SK-N-SH (cell line): ENCODE measurements at places on chromosomes 3 and 15.

DNA sequence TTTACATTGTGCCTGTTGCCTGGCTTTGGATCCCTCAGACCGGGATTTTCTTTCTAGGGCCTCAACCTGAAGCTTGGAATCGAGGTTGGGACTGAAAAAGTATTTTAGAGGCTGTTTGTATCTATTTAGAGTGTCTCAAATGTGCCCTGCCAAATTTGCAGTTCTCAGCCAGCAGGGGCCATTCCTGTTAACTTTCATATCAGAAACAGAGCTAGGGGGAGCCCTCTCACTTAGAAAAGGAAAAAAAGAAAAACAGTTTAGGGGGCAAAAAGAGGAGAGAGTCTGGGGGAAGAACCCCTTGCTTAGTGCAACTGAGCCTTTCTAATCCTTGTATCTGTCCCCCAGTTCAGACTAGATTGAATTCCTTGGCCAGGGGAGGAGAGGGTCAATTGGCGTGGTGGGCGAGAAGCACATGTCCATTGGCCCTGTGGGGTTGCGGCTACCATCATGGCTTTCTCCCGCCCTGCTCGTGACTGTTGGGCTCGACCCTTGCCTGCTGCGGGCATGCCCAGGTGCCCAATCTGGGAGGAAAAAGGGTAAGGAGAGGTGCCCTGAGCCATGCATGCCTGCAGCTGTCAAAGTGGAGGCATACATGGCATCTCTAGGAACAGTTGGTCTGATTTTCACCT, 101.6 kb downstream of the CFAP44 start:
- DNase-seq, result no peak

GRCh38 chr3:157238457-157238856, 78.5 kb upstream of the CCNL1 start:
- no peak for DNase-seq

DNA sequence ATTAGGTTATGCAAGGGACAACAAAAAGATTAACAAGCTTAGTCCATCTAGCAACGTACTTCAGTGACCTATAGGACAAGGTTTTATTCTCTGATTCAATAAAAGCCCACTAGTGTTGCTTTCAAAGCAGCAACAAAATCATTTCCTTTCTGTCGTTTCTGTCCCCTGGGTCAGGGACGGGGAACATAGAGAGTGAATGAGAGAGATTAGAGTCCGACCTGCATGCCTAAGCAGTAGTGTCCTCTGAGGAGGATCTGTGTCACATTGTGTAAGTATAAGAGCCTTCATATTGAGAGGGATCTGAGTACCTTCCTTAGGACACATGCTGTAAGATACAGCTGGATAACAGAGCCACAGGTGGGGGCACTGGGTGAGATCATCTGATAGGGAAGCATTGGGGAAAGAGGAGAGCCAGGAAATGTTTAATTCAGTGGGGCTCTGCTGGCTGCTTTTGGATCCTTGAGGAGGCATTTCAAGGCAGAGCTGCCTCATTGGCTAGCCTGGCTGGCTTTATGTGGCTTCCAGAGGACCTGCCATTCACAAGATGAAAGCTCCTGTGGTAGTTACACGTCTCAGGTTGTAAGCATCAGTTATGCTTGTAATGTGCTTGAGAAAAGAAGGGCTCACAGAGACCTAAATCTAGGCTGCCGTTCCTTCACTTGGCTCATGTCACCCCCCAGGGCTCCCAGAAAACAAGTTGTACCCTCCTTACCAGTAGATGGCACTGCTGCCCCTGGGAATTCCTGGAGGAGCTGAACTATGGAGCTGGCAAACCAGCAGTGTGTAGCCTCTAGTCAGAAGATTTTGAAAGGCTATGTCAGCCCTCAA, 2.7 kb downstream of the TMEM108 start:
- DNase-seq, result peak; percentile 78

DNA sequence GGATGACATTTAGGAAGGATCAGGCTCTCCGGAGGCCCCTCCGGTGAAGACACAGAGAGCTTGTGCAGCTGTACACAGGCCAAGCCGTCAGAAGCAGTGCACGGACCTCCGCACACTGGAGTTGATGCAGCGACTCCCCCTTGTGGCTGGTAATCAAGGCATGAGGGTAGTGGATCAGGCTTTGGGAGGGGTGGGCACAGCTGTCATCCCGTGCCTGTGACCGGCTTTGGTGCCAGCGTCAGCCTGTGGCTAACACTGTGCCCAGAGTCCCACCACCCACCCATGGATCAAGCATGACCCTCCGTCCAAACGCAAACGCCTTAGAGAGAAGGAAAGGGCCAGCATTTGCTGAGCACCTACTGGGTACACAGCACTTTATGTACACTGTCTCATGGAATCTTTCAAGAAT, 8.2 kb upstream of the GRIP2 start:
- DNase-seq, result peak; percentile 89

- DNase-seq, result no peak
These were observed 251.7 kb upstream of the TBL1XR1 start for GRCh38 chr3:177448987-177449359.

DNA sequence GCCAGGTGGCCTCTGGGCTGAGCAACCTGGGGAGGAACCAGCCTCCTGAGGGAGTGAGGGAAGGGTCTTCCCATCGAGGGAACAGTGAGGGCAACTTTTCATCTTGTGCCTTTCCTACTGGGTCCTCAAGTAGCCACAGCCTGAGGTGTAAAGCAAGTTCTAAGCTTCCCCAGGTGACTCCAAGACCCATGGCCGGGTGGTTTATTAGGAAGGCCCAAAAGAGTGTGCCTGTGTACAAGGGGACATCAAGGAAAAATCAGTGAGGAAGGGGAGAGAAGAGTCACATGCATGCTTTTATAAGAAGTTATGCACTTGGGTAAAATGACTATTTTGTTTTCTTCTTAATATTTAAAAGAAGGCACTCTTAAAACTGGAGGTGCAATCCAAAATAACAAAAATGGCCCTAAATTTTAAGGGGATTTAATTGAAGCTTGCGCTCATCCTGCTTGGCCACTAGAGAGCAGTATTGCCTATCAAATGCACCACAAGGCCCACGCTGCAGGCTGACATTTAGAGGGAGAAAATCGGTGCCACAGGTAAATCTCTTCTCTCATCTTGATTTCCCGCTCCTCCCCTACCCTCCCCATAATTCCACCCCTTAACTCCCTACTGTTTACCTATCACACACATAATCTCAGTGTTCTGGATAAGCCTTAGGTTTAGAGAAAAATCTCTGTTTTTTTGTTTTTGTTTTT, 6.7 kb downstream of the NANOGP8 start:
- DNase-seq, result peak; percentile 75

DNA sequence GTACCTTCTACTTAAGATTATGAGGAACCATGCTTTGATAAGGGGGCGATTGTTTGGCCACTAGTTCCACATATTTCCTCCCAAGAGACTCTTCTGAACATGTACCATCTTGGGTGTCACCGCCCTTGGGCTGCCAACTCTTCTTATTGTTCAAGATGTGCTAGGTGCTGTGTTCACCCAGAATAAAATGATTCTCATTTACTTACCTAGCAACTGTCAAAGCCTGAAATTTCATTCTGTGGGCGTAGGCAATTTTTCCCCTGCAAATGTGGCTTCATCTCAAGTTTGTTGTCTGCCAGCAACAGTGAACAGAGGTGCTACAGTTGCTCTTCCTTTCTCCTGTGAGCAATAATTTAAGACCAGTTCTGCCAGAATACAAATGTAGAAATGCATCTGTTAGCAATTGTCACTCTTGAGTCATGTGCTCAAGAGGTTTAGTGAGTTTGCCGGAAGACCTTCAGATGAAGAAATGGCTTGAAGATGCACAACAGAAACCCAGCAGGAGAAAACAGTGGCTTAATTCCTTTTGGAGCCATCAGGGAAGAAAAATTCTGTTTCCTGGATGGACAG, 41.3 kb upstream of the RARB start:
- DNase-seq, result no peak

DNA sequence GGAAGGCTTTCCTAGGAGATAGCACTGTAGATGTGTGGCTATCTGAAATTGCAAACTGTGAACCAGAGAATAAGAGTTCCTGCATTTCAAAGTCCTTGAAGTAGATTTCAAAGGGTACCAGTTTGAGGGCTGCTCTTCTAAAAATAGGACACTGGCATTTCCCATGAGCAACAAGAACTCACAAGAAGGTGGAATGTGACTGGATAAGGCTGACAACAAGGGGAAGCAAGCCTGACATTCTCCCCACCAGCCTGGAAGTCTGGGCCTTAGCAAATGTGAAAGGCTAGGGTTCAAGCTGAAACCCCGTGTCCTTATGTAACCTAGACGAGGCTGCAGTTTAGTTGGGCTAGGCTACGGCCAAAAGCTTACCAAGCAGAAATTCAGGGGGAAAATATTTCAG, 18.7 kb upstream of the TJP1 start:
- DNase-seq, result no peak

- no peak for DNase-seq
These were observed 45.6 kb downstream of the OIP5 start for GRCh38 chr15:41286665-41287333.

- DNase-seq, result no peak
These were observed 751.2 kb downstream of the NR2F2 start for GRCh38 chr15:97081666-97082226.

GRCh38 chr3:146322216-146322817, 71.4 kb upstream of the PLSCR4 start:
- DNase-seq, result no peak

DNA sequence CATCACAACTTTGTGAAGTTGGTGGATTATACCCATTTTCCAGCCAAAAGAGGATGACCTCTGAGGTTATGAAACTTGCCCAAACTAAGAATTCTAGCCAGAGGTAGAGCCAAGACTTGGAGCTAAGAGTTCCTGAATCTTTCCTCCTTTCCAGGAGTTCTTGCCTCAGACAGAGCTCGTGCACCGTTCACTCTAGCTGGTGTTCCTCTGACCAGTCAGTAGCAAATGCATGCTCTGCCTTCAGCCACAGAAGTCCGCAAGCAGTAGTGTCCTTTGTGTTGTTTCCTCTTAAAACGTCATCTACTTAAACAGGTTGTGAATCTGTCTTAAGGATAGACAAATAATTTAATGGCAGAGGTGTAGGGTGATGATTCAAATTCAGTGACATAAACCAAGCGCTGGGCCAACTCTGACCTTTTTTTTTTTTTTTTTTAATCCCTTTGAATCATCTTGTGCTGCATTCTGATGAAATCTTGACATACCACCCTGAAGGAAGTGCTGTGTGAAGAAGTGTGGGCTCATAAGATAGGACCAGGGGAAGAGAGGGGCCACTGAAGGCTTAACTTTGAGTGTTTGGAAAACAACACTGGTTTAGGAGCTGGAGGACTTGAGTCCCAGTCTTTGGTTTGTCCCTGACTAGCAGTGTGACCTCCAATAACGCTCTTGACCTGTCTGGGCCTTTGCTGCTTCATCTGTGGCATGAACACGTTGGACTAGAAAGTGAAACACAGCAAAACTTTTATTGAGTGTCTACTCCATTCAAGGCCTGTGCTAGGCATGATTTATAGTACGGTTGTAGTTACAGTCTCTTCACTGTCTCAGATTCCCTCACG, 53.4 kb downstream of the ITPR1 start:
- DNase-seq, result no peak

DNA sequence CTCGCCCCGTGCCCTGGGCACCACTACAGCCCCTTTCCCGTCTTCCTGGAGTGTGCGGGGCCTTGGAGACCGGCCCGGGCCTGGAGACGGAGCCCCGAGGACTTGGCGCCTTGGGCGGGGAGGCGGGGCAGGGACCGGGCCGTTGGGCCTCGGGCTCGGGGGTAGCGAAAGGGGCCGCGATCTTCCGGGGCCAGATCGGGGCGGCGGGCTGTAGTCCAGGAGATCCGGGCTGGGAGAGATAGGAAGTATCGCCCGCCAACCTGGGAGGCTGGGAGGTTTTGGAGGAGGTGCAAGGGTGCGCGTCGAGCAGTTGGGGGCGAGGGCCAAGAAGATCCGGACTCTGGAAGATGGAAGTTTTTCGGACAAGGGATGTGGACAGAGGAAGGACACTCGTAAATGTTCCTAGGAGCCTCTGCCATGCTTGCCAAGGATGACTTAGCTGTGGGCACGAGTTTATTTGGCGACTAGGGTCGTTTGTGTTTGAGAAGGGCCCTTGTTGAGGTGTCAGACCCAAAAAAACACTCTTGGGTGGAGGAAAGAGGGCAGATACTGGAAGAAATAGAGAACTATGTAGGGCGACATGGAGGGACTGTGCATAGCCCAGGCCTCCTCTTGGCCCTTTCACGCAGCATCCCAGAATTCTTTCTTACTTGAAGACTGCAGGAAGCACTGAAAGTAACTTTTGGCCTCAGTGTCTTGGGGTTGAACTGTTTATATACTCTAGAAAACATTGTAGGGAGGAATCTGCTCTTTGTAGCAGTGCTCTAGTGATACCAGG, 712 bp downstream of the RTF1 start:
- DNase-seq, result peak; percentile 76

- DNase-seq, result no peak
These were observed 10.7 kb upstream of the IQSEC1 start for GRCh38 chr3:13083898-13084297.

- peak; percentile 65 for DNase-seq
These were observed 120.1 kb upstream of the UBE2E1 start for GRCh38 chr3:23685541-23686258.

GRCh38 chr3:72739531-72740466, 108.4 kb downstream of the SHQ1 start:
- no peak for DNase-seq

- no peak for DNase-seq
These were observed 611.3 kb downstream of the SI start for GRCh38 chr3:164467007-164467406.

DNA sequence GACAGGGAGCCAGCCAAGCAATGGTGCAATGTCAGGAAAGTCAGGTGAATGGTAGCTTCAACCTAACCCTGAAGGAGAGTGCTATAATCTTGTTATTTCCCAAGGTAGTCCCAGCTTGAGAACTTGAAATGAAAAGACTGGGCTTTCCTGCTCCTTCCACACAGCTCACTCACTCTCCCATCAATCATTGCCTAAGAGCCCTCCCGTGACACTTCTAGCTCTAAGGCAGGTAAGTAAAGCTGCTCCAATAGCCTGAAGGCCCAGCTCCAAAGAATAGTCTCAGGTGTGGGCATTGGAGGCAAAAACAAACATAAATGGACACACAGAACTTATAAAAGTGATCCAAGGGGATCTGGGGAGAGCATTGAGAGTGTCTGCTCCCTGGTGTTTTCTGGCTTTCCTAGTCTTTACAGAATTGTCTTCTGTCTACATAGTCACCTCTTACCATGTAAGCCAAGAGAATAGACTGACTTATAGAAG, 63.1 kb upstream of the TBC1D5 start:
- no peak for DNase-seq

- DNase-seq, result no peak
These were observed 13.5 kb upstream of the DNAH1 start for GRCh38 chr3:52302426-52303145.

GRCh38 chr3:124298301-124298700, 306.4 kb upstream of the ROPN1 start:
- no peak for DNase-seq

DNA sequence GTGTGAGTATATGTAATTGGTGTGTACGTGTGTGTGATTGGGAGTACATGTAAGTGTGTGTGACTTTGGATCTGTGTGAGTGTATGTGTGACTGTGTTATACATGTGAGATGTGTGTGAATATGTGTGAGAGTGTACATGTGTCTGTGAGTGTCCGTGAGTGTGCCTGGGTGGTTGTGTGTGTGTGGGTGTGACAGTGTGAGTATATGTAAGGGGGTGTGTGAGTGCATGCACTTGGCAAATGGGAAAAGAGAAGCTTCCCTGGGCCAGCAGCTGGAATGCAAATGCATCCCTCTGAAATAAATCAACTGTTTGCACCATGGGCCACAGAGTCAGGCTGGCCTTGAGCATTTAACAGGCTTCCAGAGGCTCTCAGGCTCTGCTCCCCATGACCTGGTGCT, 63.6 kb downstream of the MINAR1 start:
- DNase-seq, result no peak

- DNase-seq, result no peak
These were observed 84.3 kb downstream of the RPLP1 start for GRCh38 chr15:69536726-69537512.

- no peak for DNase-seq
These were observed 82.3 kb downstream of the AAGAB start for GRCh38 chr15:67172172-67172571.
